Tibial nerve (tissue), 4 donors: ENCODE measurements at places on chromosomes 2 and 18.

DNA sequence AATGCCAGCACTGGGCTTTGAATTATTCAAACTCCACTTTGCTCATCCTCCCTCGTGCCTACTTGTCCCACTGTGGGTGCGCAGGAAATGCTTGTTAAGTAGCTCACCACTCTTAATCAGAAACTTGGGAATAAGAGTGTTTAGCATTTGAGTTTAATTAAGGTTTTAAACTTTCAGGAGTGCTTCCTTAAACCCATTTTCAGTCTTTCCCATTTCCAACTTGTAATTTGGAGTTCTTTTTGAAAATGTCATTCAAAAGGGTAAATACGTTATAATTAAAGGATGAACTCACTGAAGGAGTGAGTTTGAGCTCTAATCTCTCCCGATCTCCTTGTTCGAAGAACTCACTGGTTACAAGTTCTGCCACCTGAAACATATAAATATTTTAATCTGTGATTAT is 276.6 kb downstream of the AGPS start:
- DNase-seq, result no peak

DNA sequence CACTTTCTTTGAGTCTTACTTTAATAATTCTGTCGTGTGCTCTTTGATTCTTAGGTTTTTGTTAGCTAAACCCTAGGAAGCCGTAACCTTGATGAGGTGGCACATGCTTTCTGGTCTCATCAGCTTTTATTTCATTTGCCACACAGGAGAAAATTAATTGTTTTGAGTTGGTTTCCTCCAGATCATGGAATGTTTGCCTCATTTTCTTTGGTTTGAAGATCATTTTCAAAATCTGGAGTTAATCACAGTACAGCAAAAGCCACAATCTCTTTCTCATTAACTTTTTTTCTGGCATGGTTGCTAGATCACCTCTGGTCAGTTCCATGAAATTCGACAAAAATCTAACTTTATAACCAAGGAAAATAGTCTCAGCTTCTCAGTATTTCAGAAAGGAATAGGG is 182.9 kb downstream of the MYO1B start:
- no peak for DNase-seq

GRCh38 chr2:4693266-4693665 is 989.9 kb downstream of the DCDC2C start:
- no peak for DNase-seq

DNA sequence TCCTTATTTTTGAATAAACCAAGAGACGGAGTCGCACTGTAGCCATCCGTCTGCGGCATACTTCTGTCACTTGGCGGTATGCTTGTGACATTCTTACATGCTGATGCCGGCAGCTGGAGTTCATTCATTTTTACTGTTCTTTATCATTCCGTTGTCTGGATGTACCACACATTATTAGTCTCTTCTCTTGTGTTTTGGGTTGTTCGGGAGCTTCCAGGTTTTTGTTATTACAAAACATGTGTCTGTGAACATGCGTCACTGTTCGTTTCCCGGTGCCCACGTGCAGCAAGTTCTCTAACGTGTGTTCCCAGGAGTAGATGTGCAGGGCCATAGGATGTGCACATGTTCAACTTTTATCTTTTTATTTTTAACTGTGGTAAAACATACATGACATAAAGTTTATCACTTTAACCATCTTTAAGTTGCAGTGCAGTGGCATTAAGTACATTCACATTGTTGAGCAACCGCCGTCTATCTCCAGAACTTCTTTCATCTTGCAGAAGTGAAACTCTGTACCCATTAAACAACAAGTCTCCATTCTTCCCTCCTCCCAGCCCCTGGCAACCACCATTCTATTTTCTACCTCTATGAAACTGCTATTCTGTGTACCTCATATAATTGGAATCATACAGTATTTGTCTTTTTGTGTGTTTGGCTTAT is 40.1 kb downstream of the MTCL1 start:
- no peak for DNase-seq
